HuH-7.5 (cell line): ENCODE measurements at places on chromosomes 7 and 10.
A peak's percentile ranks its signal among the peaks of the same experiment; 100 is the strongest.

DNA sequence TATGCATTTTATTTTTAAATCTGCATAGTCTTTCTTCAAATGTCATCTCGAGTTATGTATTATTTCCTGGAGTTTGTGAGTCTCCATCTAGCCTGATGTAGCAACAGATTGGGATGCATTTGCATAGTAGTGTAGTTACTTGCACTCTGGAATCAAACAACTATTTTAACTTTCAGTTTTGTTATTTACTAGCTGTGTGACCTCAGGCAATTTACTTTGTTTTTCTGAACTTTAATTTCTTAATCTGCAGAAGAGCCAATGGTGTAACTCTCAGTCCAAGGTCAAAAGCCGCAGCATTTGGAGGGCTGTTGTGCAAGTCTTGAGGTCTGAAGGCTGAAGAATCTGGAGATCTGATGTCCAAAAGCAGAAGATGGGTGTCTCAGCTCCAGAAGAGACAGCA lies 175.8 kb upstream of the SORCS1 start:
- DNase-seq = no peak

GRCh38 chr10:84469470-84469869 lies 141.1 kb downstream of the CCSER2 start:
- peak; percentile 7 for DNase-seq

GRCh38 chr10:90958781-90959180 lies 37.9 kb upstream of the ANKRD1 start:
- no peak for DNase-seq

GRCh38 chr10:104666106-104666505 lies 25.0 kb downstream of the SORCS3 start:
- DNase-seq = no peak

DNA sequence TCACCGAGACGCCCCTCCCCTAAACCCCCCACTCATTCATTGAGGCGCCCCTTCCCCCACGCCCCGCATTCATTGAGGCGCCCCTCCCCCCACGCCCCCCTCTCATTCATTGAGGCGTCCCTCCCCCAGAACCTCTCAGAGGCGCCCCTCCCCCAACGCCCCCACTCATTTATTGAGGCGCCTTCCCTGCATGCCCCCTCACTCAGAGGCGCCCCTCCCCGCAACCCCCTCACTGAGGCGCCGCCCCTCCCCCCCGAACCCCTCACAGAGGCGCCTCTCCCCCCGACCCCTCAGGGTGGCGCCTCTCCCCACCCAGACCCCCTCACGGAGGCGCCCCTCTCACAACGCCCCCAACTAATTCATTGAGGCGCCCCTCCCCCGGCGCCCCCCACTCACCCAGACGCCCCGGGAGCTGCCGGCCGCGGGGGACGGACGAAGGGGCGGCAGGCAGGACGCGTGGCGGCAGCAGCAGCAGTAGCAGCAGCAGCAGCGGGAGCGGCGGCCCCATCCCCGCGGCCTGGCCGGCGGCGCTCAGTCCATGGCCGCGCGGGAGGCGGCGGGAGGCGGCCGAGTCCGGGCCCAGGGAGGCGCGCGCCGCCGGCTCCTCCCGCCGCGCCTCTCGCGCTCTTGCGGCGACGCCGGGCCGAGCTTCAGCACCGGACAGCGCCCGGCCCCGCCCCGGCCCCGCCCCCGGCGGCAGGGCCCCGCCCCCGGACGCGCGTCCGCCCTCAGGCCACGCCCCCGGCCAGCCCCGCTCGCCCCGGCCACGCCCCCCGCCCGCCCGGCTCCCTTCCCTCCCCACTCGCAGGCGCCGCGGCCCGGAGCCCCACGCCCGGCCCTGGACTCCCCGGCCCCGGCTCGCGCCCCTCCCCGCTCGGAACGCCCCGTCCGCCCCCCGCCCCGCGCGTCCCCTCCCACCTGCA lies at the start of gene PTPRN2:
Gene PTPRN2 (minus strand): TSS at position 662 of the 923 bp plus-strand sequence.
- DNase-seq = peak; percentile 85

GRCh38 chr7:25059576-25059975 lies 65.5 kb downstream of the CYCS start:
- DNase-seq = no peak

- no peak for DNase-seq
Measured at GRCh38 chr10:11871466-11871865, 48.3 kb downstream of the PROSER2 start.

- DNase-seq = no peak
Measured at GRCh38 chr7:154792436-154793055, 210.4 kb downstream of the PAXIP1 start.

GRCh38 chr7:1639071-1639470 lies 31.0 kb upstream of the ELFN1 start:
- no peak for DNase-seq

DNA sequence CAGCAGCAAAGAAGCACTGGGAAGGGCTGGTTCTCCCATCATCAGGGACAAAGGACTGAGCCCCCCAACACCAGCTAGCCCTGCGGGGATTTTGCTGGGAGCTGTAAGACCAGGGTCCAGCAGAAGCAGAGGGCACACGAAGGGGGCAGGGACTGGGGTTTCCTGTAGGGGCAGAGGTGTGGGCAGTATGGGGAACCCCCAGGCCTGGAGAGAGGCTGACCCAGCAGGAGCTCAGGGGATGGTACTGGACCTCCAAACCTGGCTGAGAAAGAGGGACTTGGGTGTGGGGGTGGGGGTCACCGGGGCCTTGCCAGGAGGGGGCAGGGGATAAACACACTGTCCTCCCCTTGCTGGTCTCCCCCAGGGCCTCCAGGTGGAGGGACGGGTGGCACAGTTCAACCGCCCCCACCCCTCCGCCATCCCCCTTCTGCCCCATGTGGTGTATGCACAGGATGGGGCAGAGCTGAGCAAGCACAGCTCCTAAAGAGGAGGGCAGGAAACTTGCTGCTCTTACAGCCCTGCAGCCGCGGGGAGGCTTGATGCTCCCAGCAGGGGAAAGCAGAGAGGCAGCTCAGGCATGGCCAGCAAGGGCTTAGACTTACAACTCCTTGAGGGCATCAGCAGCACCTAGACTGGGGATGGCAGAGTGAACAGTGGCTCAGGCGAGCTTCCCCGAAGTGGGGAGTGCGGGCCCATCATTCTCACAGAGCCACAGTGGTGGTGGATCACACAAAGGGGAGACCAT lies 12.4 kb upstream of the RET start:
- DNase-seq = no peak
